ENCODE measurements at places on chromosomes 2 and 18.

GRCh38 chr2:51028829-51029228, 3.1 kb downstream of the NRXN1 start:
- DNase-seq = no peak

- no peak for DNase-seq
Measured at GRCh38 chr2:62426154-62426912, 79.7 kb downstream of the TMEM17 start.

GRCh38 chr2:160200921-160201320, 849 bp upstream of the ITGB6 start:
- no peak for DNase-seq

DNA sequence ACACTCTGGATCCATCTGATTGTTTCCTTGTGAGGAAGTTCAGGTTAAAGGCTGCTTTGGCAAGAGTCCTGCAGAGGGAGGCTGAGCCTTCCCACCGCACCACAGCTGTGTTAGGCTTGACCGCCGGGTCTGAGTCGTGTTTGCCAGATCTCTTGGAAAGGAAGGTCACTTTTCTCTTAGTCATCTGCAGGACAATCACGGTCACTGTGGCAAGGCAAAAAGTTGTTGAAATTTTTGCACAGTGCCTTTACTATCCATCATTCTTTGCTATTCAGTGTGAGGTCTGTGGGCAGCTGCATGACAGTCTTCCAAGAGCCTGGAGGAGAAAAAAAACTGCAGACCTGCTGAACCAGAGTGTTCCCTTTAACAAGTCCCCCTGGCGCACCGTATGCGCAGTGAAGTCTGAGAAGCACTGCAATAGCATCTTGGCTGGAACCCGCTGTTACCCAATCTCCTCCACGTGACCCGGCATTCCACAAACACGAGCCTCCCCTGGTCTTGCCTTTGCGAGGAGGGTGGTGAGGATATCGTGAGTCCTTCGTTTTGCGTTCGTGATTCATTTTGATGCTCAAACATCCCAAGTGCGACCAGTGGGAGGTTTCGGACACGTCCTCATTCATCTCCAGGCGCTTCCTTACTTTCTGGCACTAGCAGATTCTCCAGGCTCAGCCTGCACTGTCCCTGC, 23.0 kb downstream of the BIN1 start:
- DNase-seq = no peak

- no peak for DNase-seq
Measured at GRCh38 chr2:101185085-101185484, 33.9 kb upstream of the TBC1D8 start.

DNA sequence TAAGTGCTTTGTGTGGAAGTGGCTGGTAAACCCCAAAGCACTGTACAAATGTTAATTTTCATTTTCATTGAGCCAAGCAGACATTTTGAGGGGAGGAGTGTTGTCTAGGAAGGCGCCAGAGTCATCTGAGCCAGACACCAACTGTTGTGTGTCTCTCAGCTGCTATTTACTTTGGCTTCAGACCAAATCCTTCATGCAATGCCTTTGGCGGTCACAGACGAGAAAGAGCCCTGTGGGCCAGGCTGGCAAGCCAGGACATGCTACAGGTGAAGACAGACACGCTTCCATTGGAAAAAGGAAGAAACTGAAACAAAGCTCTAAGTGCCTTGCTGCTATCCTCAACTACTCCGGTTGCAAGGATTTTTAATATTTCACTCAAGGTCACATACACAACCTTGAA, 115.4 kb upstream of the CDC42EP3 start:
- no peak for DNase-seq

- DNase-seq = no peak
Measured at GRCh38 chr2:101809698-101810097, 112.2 kb downstream of the MAP4K4 start.

DNA sequence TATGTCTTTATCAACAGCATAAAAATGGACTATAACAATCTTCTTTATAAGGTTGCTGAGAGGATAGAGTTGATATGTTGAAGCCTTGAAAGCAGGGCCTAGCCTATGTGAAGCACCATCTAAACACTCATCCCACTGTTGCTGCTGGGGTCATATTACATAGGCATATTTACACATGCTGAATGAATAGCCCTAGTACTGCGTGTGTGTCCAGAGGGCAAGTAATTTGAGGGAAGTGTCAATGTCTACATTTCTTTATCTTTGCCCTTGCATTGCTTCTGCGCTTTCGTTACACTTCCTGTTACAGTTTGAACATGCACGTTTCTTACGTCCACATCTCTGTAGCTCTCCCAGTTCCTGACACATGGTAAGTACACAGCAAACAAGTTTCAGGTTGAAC, 280.3 kb upstream of the ATP5MC3 start:
- no peak for DNase-seq

- DNase-seq = no peak
Measured at GRCh38 chr2:221203856-221204255, 368.2 kb downstream of the EPHA4 start.

DNA sequence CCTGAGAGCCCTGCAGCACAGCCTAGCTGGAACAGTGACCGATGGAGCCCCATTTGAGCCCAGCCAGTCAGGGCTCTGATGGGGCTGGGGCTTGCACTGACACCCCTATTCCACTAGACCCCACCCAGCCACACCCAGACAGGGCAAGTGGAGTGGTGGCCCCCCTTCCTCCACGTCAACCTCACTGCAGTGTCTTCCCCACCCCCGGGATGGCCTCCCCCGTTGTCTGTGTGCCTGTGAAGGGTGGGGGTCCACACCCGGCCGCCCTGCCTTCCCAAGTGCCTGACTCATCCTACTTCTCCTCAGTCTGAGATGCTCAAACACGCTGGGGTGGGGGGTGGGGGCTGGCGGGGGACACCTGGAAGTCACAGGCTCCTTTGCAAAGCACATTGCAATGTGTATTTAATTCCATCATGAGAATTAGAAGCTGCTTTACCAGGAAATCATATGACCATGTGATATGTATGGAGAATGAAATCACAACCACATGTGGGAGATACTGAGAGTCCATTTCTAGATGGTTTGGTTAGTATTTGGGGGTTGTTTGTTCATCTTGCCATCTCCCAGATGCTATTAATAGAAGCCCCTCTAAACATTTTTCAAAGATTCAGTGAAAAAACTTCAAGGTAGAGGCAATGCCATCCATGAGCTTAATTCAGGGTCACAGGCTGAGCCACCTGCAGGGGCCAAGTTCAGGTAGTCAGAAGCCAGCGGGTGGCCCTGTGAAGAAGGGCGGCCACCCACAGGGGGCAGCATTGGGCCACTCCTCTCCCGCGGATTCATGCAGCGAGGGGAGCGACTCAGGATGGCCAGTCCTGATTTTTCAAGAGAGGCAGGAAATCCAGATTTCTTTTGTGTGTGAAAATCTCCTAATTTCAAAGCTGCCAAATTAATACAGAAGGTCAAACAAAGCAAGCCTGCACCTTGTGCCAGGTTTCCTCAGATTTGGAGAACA, 22.7 kb upstream of the GMPPA start:
- DNase-seq = peak; percentile 84

DNA sequence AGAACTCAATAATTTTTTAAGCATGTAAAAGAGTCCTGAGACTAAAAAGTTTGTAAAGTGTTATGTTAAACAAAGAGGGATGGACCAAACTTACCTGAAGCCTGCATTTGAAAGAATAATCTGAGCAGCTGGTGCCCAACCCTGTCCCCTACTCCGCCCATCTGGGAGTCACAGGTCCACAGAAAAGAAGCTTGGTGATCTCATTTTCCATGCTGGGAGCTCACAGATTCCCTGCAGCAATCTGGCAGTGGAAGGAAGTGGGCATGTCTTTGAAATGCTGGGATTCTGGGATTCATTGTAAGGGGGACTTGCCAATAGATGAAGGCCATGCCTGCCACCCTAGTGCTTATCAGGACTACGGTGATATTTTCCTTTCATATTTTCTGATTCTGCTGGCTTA, 17.9 kb downstream of the CDH2 start:
- DNase-seq = no peak

- peak; percentile 53 for DNase-seq
Measured at GRCh38 chr2:38626326-38627035, 23.8 kb upstream of the HNRNPLL start.

- no peak for DNase-seq
Measured at GRCh38 chr2:48424866-48425265, 105.1 kb upstream of the STON1 start.

DNA sequence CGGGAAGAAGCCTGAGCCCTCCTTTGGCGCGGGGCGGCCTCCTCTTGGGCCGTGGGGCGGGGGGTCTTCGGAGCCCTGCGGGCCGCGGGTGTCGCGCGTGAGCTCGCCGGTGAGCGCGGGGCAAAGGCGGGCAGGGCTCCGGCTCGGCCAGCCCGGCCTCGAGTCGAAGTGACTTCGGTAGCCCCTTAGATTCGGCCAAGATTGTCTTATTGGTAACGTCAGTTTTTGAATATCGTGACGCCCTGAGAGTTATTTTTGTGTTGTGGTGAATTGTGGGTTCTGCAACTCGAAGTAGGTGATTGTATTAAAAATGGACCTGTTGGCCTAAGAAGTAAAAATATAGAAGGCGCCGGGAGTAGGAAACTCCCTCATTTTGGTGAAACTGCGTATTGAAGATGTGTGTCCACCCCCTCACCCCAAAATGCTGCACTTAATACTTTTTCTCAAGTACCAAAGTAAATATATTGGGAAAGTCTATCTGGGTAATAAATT, 669 bp downstream of the MARCHF7 start:
- peak; percentile 21 for DNase-seq

- peak; percentile 45 for DNase-seq
Measured at GRCh38 chr2:64214281-64215115, 70.3 kb upstream of the PELI1 start.

GRCh38 chr2:203585516-203585915, 50.4 kb upstream of the RAPH1 start:
- no peak for DNase-seq

DNA sequence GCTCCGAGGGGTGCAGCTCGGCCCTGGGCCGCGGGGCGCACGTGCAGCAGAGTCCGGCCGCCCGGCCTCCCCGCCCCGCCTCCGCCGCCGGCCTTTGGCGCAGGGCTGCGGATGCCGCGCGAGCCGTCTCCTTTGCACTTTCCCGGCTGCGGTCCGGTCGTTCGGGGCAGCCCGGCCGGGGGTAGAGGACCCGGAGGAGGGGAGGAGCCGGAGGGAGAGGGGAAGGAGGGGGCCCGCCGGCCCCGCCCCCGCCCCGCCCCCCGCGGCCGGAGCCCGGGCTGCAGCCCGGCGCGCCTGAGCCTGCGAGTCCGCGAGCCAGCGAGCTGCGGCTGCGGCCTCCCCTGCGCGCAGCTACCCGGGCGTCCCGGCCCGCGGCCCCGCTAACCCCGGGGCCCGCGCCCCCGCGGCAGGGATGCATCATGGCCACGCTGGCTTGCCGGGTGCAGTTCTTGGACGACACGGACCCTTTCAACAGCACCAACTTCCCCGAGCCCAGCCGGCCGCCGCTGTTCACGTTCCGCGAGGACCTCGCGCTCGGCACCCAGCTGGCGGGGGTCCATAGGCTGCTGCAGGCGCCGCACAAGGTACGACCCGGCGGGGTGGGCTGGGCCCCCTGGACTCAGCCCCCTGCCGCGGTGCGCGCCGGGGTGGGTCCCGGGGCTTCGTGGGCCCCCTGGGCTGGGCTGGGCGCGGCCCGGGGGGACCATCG, at the start of gene FHOD3:
Gene FHOD3, plus strand, starts transcription at position 297 of the 709 bp plus-strand sequence. Its CDS starts 123 bp downstream, at position 420.
- peak; percentile 20 for DNase-seq

DNA sequence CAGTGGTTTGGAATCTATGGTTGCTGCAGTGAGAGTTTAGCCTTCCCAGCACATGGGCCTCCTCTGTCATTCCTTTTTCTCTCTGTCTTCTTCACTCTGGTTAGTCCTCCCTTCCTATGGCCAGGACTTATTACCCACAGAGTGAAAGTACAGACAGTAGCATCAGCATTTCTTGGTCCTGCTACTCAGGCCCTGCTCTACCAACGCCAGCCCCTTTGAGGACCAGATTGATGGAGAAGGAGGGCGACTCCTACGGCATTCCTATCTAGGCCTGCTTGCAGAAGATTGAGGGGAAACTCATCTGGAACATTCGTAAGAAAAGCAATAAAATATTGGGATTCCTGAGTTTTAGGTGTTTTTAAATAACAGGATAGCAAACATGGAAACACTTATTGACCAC, 43.5 kb downstream of the BMP10 start:
- DNase-seq = no peak

- peak; percentile 25 for DNase-seq
Measured at GRCh38 chr2:74414881-74415761, 6.3 kb downstream of the C2orf81 start.

DNA sequence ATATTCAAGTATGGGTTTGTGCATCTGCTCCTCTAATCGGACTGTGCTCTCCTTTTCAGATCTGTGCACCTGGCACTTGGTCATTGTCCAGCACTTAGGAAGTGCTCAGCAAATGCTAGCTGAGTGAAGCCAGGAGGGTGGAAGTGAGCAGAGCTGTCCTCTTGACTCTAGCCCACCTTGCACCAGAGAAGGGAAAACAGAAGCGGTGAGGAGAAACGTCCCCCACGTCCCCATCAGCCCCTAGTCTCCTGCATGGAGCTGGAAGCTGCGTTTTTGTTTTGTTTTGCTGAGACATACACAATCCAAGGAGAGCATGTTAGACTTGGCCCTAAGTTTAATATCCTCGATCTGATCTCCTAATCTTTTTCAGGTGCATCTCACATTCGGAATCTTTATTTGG, 73.6 kb downstream of the EN1 start:
- no peak for DNase-seq

GRCh38 chr18:74996996-74997395, 211.9 kb downstream of the PTGR3 start:
- no peak for DNase-seq

DNA sequence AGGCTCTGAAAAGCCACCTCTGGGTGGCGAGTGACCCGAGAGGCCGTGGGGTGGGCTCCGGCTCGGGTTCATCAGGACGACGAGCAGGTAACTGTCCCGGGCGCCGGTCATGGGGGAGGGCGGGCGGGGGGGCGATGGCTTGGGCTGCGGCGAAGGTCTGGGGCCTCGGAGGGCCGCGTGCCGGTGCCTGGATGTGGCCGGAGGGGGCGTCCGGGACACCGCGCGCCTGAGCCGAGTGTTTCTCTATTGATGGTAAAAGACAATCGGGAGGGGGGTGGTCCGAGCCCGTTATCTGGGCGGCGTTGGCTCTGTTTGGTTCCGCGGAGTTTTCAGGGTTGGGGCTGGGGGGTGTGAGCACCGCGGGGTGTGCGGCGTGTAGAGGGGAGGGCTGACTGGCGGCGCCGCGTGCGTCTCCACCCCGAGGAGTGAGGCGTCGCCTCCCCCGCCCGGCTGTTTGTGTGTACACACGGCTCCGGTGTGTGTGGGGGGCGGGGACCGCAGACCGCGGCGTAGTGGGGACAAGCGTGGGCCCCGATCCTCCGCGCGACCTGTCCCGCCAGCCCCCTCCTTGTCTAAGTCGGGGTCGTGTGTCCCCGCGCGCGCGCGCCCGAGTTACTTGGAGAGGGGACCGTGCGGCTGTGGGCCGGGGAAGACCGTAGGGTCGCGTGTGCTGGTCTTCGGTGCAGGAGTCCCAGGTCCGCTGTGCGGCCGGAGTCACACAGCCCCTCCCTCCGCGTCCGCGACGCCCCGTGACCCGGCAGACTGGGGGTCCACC, 1.6 kb downstream of the CTIF start:
- DNase-seq = peak; percentile 56

- peak; percentile 54 for DNase-seq
Measured at GRCh38 chr2:85578243-85579180, 1.1 kb downstream of the VAMP8 start.

DNA sequence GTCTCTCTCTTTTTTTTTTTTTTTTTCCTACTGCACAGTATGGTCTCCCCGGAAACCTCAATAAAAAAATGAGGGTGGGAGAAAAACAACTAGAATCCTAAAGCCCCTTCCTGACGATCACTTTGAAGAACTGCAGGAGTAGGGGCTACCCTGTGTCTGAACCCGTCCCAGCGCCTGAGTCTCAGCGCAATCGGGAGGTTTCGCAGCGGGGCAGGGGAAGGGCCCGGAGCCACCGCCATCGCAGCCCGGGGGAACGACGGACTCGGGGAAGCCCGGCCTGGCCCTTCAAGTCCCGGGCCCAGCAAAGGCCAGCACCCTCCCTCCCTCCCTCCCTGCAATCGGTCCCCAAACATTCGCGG, 411 bp downstream of the NARS1 start:
- DNase-seq = no peak
